Stimulated activated CD4-positive, alpha-beta T cell treated with anti-CD3 and anti-CD28 coated beads, Interleukin-1b, Interleukin-23, amount 100 ng/mL, for 1 hour (primary cell): ENCODE measurements at places on chromosomes 11 and 22.

- no peak for DNase-seq
Measured at GRCh38 chr11:106745941-106746340, 272.3 kb downstream of the GUCY1A2 start.

GRCh38 chr11:76630600-76631281 is 39.8 kb downstream of the LRRC32 start:
- DNase-seq: no peak

DNA sequence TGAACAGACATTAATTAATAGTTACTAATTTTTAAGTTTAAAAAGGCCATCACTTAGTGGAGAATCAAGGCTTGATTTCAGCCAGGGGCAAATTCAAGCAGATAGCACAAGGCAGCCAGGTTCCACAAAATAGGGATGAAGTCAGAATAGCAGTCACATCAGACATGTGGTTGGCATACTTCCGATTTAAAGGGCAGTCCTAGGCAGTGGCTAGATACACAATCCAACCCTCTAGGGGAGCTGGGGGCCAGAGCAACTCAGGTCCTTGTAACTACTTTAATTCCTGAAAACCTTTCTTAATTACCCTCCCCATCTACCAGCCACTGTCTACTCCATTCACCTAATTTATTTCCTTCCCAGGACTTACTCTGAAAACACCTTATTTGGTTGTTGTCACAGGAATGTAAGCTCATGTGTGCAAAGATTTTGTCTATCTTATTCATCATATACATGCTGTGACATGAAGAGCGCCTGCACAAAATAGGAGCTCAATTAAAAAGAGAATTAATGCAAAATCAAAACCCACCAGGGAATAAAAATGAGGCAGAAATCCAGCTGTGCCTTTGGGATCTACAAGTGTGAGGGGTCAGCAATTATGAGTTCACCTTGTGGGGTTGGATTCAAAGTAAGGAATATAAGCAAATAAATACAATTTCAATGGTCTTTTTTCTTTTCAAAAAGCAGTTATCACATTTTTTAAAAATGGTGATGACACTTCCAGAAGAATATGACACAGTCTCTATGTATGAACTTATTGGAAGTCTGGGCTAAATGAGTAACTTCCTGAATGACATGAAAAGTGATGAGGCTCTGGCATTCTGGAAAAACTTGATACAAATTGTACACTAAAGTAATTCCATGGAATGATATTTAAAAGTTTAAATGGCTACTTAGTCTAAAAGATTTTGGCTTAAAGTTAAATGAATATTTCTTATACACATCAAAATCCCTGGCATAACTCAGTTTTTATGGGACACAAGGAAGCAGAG is 53.8 kb downstream of the COPB1 start:
- DNase-seq: no peak

DNA sequence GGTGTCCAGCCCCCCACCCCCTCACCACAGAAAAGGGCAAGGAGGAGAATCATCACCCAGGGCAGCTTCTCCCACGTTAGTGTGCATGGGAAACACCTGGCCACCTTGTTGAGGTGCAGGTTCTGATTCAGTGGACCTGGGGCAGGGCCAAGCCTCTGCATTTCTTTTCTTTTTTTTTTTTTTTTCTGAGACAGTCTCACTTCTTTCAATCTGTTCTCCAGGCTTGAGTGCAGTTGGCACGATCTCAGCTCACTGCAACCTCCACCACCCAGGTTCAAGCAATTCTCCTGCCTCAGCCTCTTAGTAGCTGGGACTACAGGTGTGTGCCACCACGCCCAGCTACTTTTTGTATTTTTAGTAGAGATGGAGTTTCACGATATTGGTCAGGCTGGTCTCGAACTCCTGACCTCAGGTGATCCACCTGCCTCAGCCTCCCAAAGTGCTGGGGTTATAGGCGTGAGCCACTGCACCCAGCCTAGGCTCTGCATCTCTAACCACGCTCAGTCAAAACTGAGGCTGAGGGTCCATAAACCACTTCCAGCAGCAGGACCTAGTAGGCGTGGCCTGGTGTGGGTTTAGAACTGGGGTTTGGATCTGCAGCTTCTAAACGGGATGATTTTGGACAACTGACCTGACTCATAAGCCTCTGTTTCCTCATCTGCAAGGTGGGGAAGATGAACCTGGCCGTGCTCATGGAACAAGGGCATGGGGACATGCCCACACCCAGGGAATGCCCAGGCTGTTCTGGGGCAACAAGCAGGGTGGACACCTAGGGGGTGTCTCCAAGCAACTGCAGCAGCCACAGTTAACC is 734 bp downstream of the ZP1 start:
- no peak for DNase-seq

DNA sequence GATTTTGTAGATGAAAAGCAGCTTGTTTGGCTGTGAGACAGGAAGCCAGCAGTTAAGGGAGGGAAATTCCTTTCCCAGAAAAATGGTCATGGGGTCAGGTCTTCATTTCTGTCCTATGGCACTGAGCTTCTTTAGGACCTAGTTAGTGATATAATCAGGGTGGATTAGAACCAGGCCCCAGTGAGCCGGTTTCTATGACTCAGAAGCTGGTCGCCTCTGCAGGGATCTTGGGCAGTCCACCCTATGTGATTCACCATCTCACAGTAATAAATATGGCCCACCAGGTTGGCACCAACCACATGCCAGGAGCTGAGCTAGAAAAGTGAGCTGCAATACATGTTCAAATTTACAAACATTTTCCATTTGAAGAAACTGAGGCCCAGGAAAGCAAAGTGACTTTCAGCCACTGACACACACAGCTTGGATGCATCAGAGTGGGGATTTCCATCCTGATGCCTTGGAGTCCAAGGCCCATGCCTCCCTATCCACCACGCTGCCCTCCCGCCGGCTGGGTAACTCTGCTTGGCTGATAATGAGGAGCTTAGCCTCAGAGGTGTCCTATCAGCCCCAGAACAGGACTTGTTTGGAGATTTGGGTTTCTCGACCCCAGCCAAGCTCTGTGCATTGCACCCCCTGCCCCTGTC is 42.0 kb downstream of the CD82 start:
- no peak for DNase-seq

- DNase-seq: no peak
Measured at GRCh38 chr11:117177534-117178209, 871 bp upstream of the SIDT2 start.

- no peak for DNase-seq
Measured at GRCh38 chr11:71551711-71552110, 3.5 kb downstream of the KRTAP5-9 start.

DNA sequence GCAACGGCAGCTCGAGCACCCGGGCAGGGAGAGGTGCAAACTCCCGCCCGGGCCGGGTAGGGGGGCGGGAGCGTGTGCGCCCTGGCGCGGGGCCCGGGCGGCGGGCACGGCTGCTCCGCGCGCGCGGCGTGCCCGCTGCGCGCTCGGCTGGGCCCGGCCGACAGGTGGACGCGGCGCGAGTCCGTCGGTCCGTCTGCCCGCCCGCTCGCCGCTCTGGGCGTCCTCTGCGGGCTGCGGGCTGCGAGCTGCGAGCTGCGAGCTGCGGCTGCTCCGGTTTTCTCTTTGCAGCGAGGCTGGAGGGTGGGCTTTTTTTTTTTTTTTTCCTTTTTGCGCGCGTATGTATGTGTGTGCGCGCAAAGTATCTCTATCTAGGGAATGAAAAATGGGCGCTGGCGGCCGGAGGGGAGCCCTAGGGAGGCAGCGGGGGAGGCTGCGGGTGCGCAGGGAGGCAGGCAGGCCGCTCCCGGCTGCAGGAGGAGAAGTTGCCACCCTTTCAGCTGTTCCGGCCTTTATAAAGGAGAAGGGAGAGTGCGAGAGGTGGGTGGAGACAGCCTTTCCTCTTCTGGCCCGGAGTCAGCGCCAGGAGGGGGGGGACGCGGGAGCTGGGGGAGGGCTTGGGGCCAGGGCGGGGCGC is at the start of gene PDGFB:
TSS of gene PDGFB (minus strand) at position 487 of the 634 bp plus-strand sequence. CDS start 1,019 bp downstream, outside the sequence.
- DNase-seq: no peak

- no peak for DNase-seq
Measured at GRCh38 chr22:47802421-47802820, 1040.0 kb downstream of the TBC1D22A start.

- no peak for DNase-seq
Measured at GRCh38 chr11:1194977-1195681, 27.7 kb upstream of the MUC5B start.

DNA sequence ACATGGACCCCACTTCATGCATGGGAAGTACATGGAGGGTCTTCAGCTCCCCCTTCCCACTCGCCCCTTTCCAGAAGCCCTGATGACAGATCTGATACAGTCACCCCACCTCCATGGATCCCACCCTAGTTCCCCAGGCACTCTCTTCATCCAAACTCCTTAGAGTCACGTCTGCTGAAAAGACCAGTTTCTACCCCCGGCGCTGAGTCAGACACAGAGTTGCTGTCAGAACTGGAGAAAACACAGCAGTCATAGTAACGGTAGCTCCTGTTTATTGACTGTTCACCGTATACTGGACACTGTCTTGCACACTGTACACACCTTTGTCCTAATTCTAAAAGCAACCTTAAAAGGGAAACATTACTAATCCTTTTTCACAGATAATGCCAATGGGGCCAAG is 29.1 kb downstream of the DRD2 start:
- no peak for DNase-seq

- no peak for DNase-seq
Measured at GRCh38 chr11:19719960-19720359, 7.3 kb downstream of the NAV2 start.

GRCh38 chr11:36657610-36658267 is 59.7 kb upstream of the RAG2 start:
- no peak for DNase-seq

- DNase-seq: no peak
Measured at GRCh38 chr11:65434667-65435410, 12.2 kb downstream of the NEAT1 start.

DNA sequence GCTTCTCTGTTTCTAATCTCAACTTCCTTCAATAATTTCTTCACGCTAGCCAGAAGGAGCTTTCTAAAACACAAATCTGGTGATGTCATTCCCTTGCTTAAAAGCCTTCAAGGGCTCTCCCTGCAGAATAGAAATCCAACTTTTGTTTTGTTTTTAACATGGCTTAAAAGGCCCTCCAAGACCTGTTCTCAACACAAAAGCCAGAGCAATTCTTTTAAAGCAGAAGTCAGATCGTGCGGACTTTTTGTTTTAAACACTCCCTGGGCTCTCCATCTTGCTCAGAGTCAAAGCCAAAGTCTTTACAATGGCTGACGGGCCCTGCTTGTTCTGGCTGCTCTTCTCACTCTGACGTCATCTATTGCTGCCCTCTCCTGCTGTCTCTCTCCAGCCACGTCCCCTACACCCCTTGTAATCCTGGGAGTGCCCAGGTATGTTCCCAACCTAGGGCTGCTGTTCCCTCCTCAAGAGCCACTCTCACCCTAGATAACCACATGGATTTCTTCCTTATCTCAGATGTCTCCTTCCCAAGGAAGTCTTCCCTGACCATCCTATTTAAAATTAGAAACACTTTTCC is 22.5 kb downstream of the TECTA start:
- DNase-seq: no peak

DNA sequence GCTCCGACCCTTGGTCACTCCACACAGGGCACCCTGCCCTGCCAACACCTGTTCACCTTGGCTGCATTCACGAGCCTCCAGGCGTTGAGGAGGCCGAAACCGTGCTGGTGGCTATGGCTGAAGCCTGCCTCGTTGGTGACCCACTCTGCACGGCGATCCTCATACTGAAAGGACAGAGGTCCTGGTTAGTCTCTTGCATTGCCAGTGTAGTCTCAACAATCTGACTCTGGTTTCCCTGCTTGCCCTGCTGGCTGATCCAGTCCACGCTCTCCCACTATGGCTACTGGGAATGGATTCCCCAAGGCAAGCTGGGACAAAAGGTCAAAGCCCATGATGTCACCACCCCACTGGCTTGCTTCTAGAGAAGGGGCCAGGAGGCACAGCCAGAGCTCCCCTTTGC is 12.9 kb downstream of the PCSK7 start:
- no peak for DNase-seq

DNA sequence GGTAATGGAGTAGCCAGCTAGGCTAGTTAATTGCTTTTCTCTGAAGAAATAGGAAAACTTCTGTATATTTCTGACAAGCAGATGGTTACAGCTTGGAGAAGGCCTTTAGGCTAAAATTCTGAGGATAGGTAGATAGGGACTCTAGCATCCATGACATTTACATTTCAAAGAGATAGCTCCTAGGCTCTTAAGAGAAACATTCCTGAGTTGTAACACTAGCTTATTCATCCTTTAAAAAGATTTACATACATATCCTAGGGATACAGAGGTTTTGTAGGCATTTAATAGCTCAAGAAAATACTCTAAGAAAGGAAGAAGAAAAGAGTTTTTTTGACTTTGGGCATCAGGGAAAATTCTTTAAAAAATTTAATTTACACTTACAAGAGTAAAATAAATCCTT is 130.9 kb upstream of the CCDC179 start:
- no peak for DNase-seq

DNA sequence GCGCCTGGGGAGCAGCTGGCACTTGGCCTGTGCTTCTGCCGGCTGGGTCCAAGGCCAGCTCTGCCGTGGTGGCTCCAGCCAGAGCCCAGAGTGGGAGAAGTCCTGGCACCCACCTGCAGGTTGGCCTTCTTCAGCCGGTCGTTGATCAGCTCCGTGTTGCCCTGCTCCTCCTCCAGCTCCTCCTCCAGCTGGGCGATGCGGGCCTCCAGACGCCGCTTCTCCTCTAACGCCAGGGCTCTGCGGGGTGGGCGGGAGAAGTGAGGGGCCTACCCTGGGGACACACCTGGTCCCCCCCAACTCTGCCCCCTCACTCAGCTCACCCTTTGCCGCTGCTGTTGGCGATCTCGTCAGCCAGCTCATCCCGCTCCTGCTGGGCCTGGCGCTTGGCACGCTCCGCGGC is 32.6 kb downstream of the APOL1 start:
- DNase-seq: no peak

GRCh38 chr22:41264408-41264941 is 21.5 kb downstream of the RANGAP1 start:
- no peak for DNase-seq

DNA sequence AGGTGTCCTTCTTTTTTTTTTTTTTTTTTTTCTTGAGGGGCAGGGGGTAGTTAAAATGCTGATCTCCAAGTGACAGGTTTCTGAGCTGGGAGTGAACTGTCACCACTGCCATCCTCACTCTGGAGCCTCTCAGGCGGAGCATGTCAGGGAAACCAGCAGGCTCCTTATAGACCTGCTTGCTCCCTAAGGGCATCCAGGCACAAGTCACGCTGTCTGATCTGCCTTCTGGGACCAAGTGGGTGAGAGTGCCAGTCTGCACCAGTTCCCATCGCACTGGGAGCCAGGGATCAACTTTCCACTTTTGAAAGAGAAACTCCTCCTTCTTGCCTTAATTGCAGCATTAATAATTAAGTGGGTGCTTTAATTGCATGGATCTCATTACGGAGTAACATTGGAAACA is 537.9 kb upstream of the CADM1 start:
- no peak for DNase-seq

DNA sequence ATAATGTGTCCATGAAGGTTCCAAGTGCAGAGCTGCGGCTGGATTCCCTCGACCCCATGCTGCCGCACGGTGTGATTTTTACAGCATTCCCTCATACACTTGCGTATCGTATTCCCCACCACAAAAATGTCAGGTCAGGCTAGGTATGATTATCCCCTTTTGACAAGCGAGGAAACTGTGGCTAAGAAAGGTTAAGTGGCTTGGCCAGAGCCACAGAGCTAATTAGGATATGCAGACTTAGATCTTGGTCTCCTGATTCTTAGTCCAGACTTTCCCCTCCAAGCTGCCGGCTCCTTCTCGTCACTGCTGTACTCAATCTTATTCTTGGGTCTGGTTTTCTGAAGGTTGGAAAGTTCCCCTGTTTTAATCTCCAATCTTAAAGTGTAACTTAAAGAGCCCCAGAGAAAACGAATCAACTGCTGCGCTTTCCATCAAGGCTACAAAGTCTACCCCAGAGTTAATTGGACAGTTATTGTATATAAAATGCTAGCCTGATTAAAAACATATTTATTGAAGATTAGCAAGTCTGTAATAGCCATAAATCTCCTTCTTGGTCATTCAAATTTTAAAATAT is 176.6 kb downstream of the ADAMTS15 start:
- DNase-seq: no peak
